ENCODE measurements at places on chromosomes 12 and 14.

DNA sequence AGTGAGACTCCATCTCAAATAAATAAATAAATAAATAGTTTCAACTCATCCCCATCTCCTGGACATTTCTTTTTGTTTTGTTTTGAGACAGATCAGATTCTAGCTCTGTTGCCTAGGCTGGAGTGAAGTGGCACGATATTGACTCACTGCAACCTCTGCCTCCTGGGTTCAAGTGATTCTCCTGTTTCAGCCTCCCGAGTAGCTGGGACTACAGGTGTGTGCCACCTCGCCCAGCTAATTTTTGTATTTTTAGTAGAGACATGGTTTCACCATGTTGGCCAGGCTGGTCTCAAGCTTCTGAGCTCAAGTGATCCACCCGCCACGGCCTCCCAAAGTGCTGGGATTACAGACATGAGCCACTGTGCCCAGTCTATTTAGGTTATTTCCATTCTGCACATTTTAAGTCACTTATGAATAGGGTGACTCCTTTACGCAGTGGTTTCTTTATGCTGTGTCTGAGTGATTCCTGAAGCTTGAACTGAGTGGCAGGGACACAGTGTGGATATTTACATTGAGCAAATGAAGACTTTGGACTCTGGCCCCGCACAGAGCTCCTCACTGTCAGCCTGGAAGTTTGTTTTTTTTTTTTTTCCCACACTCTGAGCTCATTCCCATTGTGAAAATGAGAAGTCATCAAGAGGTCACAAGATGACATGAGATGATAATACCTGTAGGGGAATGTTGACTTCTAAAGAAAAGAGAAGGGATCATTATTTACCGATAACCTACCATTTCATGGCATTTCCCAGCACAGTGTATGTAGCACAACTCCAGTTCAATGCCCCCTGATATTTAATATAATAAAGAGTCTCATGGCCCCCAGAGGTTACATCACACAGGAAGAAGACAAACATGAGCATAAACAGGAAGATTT, 72.6 kb downstream of the TBX3 start:
- no peak for DNase-seq

- no peak for DNase-seq
Observed at GRCh38 chr14:61599942-61600341, 95.4 kb upstream of the HIF1A start.

- peak; percentile 9 for DNase-seq
Observed at GRCh38 chr12:53145383-53146260, 34.9 kb upstream of the ZNF740 start.

GRCh38 chr12:117098024-117098360, 1.2 kb downstream of the TESC start:
- DNase-seq, result no peak

DNA sequence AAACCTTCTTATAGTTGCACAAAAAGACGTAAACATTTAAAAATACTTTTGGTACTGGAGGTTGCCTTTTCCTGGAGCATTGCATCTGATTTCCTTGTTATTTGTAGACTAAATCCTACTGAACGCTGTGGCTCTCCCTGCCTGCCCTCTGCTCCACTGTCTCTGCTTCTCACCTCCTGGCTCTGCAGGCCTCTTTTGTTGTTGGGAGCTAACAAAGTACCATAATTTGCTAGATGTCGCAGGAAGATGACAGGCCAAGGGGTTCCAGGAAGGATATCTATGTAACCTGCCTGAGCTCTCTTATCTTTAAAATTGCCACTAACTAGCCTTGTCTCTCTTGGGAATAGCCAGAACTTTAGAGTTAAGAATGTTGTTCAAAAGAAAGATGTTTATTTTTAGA, 21.4 kb downstream of the SYNE2 start:
- no peak for DNase-seq

DNA sequence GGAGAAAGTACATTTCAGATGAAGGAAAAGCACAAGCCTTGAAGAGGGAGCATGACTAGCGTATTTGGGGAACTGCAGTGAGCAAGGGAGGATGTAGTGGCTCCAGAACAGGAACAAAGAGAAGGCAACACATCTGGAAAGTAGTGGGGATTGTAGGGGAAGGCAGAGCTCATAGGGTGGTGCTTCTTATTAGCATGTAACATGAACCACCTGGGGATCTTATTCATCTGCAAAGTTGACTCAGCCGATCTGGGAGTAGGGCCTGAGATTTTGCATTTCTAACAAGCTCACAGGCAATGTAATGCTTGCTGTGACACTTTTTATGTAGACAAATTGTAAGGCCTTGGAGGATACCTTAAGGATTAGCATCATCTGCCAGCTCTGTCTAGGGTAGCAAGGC, 447.3 kb downstream of the NELL2 start:
- DNase-seq, result no peak

DNA sequence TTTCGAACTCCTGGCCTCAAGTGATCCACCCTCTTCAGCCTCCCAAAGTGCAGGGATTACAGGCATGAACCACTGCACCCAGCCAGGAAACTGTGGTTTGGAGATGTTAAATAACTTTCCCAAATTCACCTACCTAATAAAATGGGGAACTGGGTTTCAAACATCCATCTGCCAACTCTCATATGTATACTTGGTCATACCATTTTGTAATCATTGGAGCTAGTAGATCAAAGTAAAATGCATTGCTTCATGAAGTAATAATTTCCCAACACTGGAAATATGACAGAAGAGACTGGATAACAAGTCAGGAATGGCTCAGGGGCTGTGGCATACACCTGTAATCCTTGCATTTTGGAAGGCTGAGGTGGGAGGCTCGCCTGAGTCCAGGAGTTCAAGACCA, 5.3 kb upstream of the HECTD1 start:
- DNase-seq, result no peak

Measured in fibroblast of skin of left quadriceps (primary cell).